Activated CD4-positive, alpha-beta T cell treated with anti-CD3 and anti-CD28 coated beads for 36 hours (primary cell): ENCODE measurements at places on chromosomes 7 and 10. TPM values are rescaled to one million over a fixed set of nuclear protein-coding genes. Genes with fewer than 3 reads are reported as not detected.

DNA sequence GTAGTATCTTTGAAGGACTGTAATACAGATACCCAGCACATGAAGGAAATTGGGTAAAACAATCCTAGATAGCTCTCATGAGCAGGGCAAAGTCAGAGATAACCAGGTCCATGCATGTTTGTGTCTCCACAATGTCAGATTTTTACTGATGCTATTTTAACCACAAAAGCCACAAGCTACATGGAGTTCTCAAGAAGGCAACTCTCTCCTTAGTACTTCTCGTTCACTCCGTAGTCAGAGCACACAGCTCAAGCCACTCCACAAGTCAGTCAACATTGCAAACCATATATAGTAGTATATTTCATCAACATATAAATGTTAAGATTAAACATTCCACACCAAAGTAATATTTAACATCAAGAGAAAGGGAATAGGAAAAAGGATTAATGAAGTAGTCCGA lies 98.0 kb upstream of the PIK3CG start:
- DNase-seq = no peak

DNA sequence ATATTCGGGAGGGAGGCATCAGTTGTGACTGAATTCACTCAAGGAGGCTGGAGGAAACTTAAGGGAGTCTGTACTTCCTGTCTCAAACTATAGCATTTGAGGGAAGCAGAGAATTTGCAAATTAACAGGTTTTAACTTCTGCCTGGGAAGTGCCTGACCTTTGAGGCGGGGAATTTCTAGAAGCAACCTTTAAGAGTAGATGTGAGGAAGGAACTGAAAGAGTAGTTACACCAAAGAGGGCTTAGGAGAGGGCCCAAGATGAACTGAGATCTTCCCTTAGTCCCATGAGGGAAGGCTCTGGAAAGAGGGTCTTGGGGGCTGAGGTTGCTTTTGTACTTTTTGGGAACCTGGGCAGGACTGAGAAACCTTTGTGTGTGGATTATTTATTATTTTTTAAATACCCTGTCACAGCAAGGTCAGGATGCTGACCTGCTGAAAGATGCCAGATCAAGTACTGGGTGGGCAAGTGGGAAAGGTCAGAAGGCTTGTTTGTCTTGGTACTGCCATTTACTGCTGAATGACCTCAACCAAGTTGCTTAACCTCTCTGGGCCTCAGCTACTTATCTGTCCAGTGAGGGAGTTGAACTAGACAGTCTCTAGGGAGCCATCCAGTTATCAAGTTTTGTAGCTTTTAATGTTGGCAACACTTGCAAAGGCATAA lies 2.4 kb downstream of the GPR158 start:
- no peak for DNase-seq

GRCh38 chr7:40698214-40698920 lies 563.6 kb downstream of the SUGCT start:
- DNase-seq = no peak

- DNase-seq = no peak
Observed at GRCh38 chr7:26428571-26428970, 136.9 kb downstream of the SNX10 start.

- peak; percentile 35 for DNase-seq
Observed at GRCh38 chr7:101632641-101633040, 3.5 kb upstream of the MYL10 start.

DNA sequence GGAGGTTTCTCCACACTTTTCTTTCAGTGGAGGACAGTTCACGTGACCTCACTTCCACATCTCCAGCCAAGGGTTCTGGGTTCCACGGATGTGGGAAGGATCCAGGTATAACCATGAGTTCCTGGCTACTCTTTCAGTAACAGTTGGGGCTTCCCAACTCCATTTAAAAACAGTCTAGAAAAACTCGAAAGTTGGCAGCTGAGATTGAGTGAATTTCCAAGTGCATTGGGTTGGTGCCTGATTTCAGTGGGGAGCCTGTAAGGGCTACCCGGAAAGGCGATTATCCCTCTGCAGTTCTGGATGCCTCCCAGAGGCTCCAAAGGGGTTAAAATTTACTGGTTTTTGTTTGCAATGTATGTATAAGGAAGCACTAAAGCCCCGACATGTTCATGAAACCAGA lies 24.3 kb downstream of the LHFPL3 start:
- DNase-seq = no peak

GRCh38 chr7:70457883-70458680 lies 673.9 kb upstream of the GALNT17 start:
- no peak for DNase-seq

The PLCE1 gene
- total RNA-seq = 0.02 TPM

The IFT22 gene
- total RNA-seq = 6.0 TPM

GRCh38 chr7:18877874-18878273 lies 239.6 kb downstream of the TWIST1 start:
- DNase-seq = no peak

The PRSS37 gene
- not detected for total RNA-seq
